Fibroblast of skin of scalp (primary cell): ENCODE measurements at places on chromosomes 2 and 18.

DNA sequence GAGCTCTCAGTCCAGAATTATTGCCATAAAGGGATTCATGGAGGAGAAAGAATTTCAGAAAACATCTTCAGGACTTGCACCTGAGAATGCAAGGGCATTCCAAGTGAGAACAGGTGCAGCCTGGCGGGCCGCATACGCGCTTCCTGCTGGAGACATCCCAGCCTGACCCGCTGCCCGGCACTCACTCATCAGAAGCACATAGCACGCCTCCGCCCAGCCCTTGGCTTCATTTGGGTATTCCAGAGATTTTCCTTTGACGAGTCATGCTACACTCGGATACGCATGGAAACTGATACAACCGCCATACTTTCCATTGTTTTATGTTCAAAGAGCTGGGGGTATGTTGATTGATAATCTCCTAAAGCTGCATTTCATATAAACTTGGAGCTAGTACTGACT is 228.0 kb upstream of the ID2 start:
- DNase-seq = peak; percentile 22

DNA sequence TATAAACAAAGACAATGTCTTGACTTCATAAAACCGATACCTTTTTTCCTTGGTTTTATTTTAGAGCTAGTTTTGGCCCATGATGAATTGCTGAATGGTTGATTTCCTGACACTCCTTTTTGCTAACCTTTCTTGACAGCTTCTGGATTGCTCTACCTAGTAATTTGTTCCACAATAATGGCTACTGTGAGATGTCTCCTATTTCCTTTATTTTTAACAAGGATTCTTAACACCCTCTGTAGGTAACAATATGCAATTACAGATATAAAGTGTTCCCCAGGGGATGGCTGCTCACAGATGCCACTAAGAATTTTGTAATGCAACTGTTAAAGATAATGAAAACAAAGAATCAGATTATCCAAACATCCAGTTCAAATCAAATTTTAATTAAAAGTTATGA is 100.8 kb upstream of the ATP5MC3 start:
- peak; percentile 44 for DNase-seq

GRCh38 chr2:129490641-129491040 is 488.8 kb upstream of the RAB6C start:
- no peak for DNase-seq

DNA sequence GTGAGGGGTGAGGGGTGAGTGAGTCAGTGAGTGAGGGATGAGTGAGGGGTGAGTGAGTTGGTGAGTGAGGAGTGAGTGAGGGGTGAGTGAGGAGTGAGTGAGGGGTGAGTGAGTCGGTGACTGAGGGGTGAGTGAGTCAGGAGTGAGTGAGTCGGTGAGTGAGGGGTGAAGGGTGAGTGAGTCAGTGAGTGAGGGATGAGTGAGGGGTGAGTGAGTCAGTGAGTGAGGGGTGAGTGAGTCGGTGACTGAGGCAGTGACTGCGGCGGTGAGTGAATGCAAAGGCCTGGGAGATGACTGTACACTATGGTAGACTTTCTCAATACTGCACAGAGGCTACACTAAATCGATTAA is 16.6 kb downstream of the THAP4 start:
- peak; percentile 24 for DNase-seq

- no peak for DNase-seq
Measured at GRCh38 chr2:174492963-174493431, 6.2 kb upstream of the GPR155 start.

DNA sequence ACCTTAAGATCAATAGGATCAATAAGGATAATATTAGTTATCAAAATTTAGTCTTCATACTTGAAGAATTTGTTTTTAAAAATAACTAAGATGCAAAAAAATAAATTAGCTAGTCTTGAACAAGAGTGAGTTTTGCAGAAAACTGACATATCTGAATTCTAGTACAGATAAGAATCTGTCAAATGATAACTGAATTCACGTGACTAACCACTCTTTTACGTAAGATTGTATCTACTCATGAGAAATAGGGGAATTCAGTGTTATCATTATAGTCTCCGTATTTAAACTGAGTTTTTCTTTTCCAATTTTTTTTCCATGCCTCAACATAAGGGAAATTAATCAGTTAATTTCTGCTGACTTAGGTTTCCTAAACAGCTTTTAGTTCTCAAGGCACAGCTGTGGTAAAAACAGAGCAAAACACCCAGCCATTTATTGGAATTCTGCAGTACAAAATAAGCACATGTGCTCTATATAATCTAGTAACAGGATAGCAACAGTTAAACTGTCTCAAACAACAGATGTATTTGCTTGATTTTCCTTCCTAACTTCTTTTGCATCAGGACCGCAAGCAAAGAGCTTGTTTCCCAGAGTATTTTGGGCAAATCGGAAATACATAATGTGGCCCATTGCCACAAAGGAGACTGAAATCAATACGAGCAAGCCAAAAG is 19.1 kb downstream of the SLC40A1 start:
- DNase-seq = no peak

- peak; percentile 43 for DNase-seq
Measured at GRCh38 chr2:153519257-153519875, 40.8 kb upstream of the RPRM start.
